ENCODE measurements at places on chromosomes 12 and 14.
A peak's percentile ranks its signal among the peaks of the same experiment; 100 is the strongest.

- peak; percentile 81 for DNase-seq
Measured at GRCh38 chr14:24332268-24332993, 2.4 kb downstream of the ADCY4 start.

DNA sequence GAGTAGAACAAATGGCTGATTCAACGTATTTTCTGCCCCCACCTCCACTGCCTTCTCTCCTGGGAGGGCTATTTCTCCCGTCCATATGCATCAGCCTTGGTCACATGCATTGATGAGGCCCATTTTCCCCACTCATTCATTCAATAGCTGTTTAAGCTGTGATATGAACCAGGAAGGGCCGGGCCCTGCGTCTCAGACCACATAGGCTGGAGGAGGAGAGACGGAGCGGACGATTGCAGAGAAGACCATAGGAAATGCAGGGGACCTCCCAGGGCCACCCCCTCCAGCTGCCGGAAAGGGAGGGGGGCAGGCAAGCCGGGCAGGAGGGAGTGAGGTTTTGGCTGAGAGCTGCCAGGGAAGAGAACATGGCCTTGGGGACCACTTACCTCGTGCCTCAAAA, 104.4 kb upstream of the TMEM132D start:
- DNase-seq: no peak

DNA sequence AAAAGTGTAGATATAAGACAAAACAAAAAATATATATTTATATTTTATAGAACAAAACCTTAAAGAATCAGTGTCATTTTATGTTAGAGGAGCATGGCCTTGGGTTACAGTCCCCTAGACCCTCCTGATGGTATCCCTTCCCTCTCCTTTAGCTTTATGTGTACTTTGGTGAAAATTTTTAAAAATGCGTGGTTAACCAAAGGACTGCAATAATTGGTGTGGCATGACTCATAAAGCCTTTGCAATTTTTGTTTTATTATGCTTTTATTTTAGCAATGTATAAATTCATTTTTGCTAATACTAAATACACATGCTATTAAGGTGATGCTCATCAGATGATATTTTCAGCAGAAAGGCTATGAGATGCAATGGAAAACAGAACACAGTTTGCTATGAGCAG, 264.4 kb downstream of the SYT1 start:
- no peak for DNase-seq

- no peak for DNase-seq
Measured at GRCh38 chr14:99596071-99596627, 7.9 kb downstream of the CCDC85C start.

- DNase-seq: no peak
Measured at GRCh38 chr14:31510222-31510621, 22.4 kb upstream of the GPR33 start.

- no peak for DNase-seq
Measured at GRCh38 chr14:31939934-31940333, 137.2 kb upstream of the ARHGAP5 start.

DNA sequence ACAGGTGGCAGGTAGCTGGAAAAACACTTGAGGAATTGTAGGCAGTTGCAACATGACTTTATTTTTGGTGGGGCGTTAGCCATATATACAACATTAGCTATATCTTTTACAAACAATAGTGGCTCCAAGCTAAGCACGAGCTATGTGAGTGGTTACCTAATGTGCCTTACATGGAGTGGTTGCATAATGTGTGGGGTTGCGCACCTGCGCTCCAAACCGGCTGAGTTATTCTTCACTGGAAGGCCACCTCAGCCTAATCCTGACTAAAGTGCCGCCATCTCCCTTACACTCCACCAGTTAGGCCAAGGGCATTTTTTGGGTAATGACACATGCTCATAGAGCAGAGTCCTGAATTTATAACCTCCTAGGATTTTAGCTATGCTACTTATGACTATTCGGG, 31.8 kb upstream of the G2E3 start:
- no peak for DNase-seq

DNA sequence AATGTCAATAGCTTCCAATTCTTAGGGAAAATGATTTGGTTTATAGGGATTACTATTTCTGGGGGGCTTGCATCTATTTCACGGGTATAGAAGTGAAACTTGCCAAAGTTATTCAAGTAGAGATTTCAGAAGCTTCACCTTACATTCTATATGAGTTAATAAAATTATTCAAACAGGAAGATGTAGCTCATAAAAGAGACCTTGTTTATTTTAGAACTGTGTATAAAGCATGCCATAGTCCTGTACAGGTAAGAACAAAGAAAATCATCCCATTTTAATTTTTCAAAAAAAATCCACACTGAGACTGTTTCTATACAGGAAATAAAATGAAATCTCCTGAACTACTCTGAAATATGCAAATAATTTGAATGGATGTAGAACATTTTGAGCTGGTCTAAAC, 834.7 kb downstream of the TRHDE start:
- no peak for DNase-seq

- DNase-seq: no peak
Measured at GRCh38 chr14:92785667-92786426, 8.3 kb upstream of the GOLGA5 start.

- DNase-seq: no peak
Measured at GRCh38 chr12:8156845-8157244, at the start of gene ZNF705A. Gene ZNF705A (plus strand): TSS chr12:8157015. CDS start chr12:8172626, 15,611 bp downstream.

GRCh38 chr12:31922341-31923062, 36.7 kb upstream of the RESF1 start:
- DNase-seq: peak; percentile 60

- no peak for DNase-seq
Measured at GRCh38 chr12:27604431-27604830, 80.4 kb downstream of the PPFIBP1 start.

GRCh38 chr12:52801773-52802172, 5.9 kb upstream of the KRT3 start:
- DNase-seq: no peak

DNA sequence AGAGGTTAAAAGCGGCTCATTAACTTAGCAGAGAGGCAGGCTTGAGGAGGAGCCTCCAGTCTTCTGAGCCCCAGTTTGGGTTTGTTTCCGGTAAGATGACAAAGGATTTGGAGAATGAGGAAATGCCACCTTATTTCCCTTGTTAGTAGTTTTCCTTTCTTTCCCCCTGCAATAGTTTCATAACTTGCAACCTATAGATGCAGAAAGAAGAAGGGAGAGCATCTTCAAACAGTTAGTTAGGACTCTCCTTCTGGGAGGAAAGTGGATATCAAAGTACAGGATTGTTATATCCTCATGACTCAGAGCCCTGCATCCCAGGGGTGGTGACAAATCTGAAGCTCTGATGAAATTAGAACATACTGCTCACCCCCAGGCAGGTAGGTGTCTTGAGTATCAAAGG, 180.7 kb upstream of the SLC38A2 start:
- no peak for DNase-seq

All from activated naive CD4-positive, alpha-beta T cell treated with anti-CD3 and anti-CD28 coated beads, Interleukin-2, amount 50 U/mL, for 72 hours (primary cell).